ENCODE measurements at places on chromosomes 7 and 10. TPM values are rescaled to one million over a fixed set of nuclear protein-coding genes. Genes with fewer than 3 reads are reported as not detected.

- H3K27ac ChIP-seq = no peak overlapping the region
- peaks cover 3% of the 10 kb centered on the region for H3K4me1 ChIP-seq
- H3K27me3 ChIP-seq = peaks cover 67% of the 10 kb centered on the region
- no peak for DNase-seq
- H3K4me3 ChIP-seq = no peak overlapping the region
Observed at GRCh38 chr10:49601857-49602256, 8.3 kb upstream of the SLC18A3 start.

DNA sequence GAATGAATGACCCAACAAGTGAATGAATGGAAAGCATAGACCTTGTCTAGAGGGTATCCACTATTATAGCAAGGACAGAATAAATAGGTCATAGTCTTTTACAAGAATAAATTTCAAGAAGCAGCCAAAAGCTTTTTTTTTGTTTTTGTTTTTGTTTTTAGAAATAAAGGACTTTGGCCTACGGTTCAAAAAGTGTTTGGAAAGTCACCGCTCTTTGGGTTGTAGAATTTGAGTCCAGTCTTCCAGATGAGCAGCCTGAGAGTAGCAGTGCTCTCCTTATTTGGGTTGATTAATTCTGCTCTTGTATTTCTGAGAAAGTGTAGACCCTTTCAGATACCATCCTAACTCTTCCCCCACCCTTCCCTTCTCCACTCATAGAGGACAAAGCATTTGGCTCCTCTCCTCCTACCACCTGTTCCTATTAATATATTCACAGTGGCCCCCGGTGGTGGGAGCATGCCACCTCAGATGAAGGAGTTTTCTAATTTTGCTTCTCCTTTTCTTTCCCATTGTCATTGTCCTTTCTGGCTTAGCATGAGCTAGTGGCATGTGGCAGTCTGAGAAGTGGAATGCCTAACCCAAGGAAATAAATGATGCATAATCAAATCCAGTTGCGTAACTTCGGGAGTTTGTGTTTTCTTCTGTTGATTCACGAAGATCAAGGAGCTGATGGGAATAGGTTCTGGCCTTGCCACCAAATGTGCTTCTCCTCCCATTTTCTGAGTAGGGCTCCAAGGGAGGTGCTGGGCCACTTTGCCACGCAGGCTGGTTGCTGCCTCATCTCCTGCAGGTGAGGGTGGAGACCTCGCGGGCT lies 114.7 kb downstream of the CHN2 start:
- no peaks in the 10 kb centered on the region for H3K27me3 ChIP-seq
- no peaks in the 10 kb centered on the region for H3K36me3 ChIP-seq
- DNase-seq = no peak
- H3K4me3 ChIP-seq = no peak overlapping the region

- DNase-seq = no peak
- H3K4me3 ChIP-seq = no peak overlapping the region
- H3K27me3 ChIP-seq = no peaks in the 10 kb centered on the region
Observed at GRCh38 chr10:88138319-88138848, 275.0 kb downstream of the PTEN start.

DNA sequence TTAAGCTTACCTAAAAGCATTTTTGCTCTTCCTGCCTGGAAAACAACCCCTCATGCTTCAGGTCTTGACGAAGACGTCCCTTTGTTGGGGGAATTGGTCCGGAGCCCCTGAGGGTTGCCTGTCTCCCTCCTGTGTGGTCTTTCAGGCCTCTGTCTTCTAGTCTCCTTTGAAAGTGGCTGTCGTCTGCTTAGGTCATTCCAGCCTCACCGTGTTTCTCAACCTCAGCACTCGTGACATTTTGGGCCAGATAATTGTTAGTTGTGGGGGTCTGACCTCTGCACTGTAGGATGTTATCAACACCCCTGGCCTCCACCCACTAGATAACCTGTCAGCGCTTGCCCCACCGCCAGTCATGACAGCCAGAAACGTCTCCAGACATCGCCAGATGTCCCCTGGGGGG lies 219.1 kb downstream of the TCF7L2 start:
- H3K27me3 ChIP-seq = no peaks in the 10 kb centered on the region
- DNase-seq = no peak
- no peak overlapping the region for H3K4me3 ChIP-seq
- H3K4me1 ChIP-seq = peaks cover 9% of the 10 kb centered on the region

GRCh38 chr7:12895296-12895695 lies 207.9 kb downstream of the ARL4A start:
- H3K27ac ChIP-seq = no peak overlapping the region
- H3K36me3 ChIP-seq = no peaks in the 10 kb centered on the region
- no peak for DNase-seq

- no peak overlapping the region for H3K4me3 ChIP-seq
- no peak overlapping the region for H3K27ac ChIP-seq
- no peaks in the 10 kb centered on the region for H3K36me3 ChIP-seq
- no peak for DNase-seq
- peaks cover 19% of the 10 kb centered on the region for H3K4me1 ChIP-seq
- no peaks in the 10 kb centered on the region for H3K27me3 ChIP-seq
Observed at GRCh38 chr7:105352901-105353668, 35.6 kb downstream of the SRPK2 start.

- H3K27ac ChIP-seq = no peak overlapping the region
- no peak for DNase-seq
- H3K36me3 ChIP-seq = no peaks in the 10 kb centered on the region
- peaks cover 17% of the 10 kb centered on the region for H3K4me1 ChIP-seq
- H3K4me3 ChIP-seq = no peak overlapping the region
Observed at GRCh38 chr7:31476073-31476745, 37.7 kb upstream of the ITPRID1 start.

- H3K27ac ChIP-seq = no peak overlapping the region
- no peaks in the 10 kb centered on the region for H3K27me3 ChIP-seq
- no peak overlapping the region for H3K4me3 ChIP-seq
- no peak for DNase-seq
Observed at GRCh38 chr7:157158400-157158799, 19.7 kb downstream of the UBE3C start.

- no peaks in the 10 kb centered on the region for H3K36me3 ChIP-seq
- no peak overlapping the region for H3K4me3 ChIP-seq
Observed at GRCh38 chr10:124318076-124318475, 100.6 kb downstream of the OAT start.

DNA sequence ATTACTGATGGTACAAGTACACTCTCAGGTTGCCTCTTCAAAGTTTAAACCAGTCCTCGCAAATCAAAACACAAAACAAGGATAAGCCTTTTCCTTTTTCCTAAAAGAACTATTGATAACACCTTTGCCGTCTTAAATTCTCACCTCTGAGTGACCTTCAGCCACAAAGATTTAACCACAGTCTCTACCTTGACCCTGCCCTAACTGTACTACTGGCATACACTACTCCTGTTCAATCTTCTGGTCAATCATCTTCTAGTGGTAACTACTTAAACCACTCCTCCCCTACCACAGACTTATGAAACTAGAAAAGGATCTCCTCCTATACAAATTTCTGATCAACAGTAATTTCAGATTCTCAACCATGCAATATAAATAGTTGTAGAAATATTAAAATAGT lies 15.1 kb downstream of the UPF2 start:
- peaks cover 5% of the 10 kb centered on the region for H3K36me3 ChIP-seq
- H3K4me1 ChIP-seq = no peaks in the 10 kb centered on the region
- no peak overlapping the region for H3K4me3 ChIP-seq

GRCh38 chr10:11280187-11280932 lies 262.7 kb downstream of the CELF2 start:
- peaks cover 14% of the 10 kb centered on the region for H3K4me1 ChIP-seq
- H3K36me3 ChIP-seq = peaks cover 38% of the 10 kb centered on the region
- H3K27me3 ChIP-seq = no peaks in the 10 kb centered on the region
- H3K4me3 ChIP-seq = no peak overlapping the region

GRCh38 chr10:35129185-35129674 lies 2.6 kb downstream of the CREM start:
- H3K4me1 ChIP-seq = peaks cover 20% of the 10 kb centered on the region
- peak overlapping the region; percentile 94 for H3K4me3 ChIP-seq
- no peak overlapping the region for H3K27ac ChIP-seq
- H3K36me3 ChIP-seq = no peaks in the 10 kb centered on the region
- no peak for DNase-seq
- H3K27me3 ChIP-seq = peaks cover 2% of the 10 kb centered on the region

DNA sequence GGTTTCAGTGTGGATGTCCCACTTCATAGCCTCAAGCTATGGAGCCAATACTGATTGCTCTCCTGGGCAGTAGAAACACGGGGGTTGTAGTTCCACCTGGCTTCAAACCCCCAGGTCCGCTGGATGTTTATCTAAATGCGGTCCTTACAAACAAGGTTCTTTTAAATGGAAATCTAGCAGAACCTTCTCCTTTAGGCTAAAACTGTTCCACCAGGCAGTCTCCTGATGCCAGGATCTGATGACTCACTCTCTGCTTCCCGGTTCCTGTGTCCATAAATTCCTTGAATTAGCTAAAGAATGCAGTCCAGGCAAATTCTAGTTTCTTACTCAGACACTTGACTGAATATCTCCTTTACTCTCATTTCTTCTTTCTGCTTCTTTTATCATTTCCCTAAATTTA lies 108.4 kb upstream of the FAM3C start:
- H3K4me3 ChIP-seq = no peak overlapping the region
- no peak for DNase-seq
- H3K36me3 ChIP-seq = peaks cover 26% of the 10 kb centered on the region
- peaks cover 14% of the 10 kb centered on the region for H3K4me1 ChIP-seq
- H3K27me3 ChIP-seq = no peaks in the 10 kb centered on the region

- DNase-seq = no peak
- H3K36me3 ChIP-seq = no peaks in the 10 kb centered on the region
- peaks cover 2% of the 10 kb centered on the region for H3K27me3 ChIP-seq
- H3K4me3 ChIP-seq = no peak overlapping the region
- peaks cover 25% of the 10 kb centered on the region for H3K4me1 ChIP-seq
- no peak overlapping the region for H3K27ac ChIP-seq
Observed at GRCh38 chr7:106657085-106657991, 3.6 kb downstream of the CCDC71L start.

DNA sequence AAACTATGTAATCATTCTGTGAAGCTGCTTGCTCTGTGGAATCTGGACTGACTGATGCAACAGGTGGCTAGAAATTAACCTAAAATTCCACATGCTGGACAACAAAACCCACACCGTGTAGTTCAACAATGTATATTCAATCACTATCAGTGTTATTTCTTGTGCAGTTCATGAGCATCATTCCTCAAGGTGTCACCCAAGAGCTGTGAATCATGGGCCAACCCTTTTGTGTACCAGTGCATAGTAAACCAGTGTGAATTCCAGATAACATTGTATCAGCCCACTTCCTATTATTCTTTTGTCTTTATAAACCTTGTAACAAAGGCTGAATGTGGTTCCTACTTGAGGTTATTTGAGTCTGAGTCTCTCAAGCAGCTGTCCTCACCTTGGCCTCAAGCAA lies 905.2 kb upstream of the ZNF722 start:
- DNase-seq = no peak
- no peaks in the 10 kb centered on the region for H3K27me3 ChIP-seq
- no peak overlapping the region for H3K4me3 ChIP-seq
- no peaks in the 10 kb centered on the region for H3K4me1 ChIP-seq
- H3K27ac ChIP-seq = no peak overlapping the region

DNA sequence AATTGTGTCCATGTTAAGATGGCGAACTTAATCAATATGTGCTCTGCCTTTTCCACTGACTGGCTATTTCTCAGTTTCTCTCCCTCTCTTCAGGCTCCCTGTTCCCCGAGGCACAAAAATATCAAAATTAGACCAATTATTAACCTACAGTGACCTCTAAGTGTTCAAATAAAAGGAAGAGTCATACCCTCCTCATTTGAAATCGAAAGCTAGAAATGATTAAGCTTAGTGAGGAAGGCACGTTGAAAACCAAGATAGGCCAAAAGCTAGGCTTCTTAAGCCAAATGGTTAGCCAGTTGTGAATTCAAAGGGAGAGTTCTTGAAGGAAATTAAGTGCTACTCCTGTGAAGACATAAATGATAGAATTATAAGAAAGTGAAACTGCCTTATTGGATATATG lies 81.1 kb upstream of the MBL2 start:
- no peak overlapping the region for H3K4me3 ChIP-seq
- H3K27me3 ChIP-seq = no peaks in the 10 kb centered on the region
- no peak for DNase-seq
- H3K27ac ChIP-seq = no peak overlapping the region
- peaks cover 2% of the 10 kb centered on the region for H3K36me3 ChIP-seq

GRCh38 chr7:73387221-73387828 lies 46.3 kb upstream of the FZD9 start:
- H3K4me3 ChIP-seq = no peak overlapping the region
- H3K27me3 ChIP-seq = peaks cover 3% of the 10 kb centered on the region
- H3K36me3 ChIP-seq = peaks cover 8% of the 10 kb centered on the region
- no peaks in the 10 kb centered on the region for H3K4me1 ChIP-seq

- H3K4me3 ChIP-seq = no peak overlapping the region
- DNase-seq = no peak
- no peaks in the 10 kb centered on the region for H3K27me3 ChIP-seq
- H3K4me1 ChIP-seq = peaks cover 6% of the 10 kb centered on the region
- no peak overlapping the region for H3K27ac ChIP-seq
- no peaks in the 10 kb centered on the region for H3K36me3 ChIP-seq
Observed at GRCh38 chr7:114938785-114939184, 16.9 kb downstream of the MDFIC start.

DNA sequence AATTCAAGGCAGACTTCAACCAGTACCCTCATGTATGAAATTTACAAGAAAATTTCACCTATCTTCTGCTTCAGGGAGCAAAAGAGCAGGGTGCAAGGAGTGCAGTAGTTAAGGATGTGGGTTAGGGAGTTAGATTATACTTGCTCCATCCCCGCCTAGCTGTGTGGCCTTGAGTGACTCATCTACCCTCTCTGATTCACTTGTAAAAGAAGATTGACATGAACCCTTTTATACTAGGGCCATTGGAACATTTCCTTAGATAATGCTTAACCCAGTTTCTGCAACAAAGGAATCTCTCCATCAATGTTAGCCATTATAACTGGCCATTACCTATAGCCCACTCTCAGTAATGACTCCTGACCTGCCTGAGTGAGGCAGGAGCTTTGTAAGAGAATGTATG lies 10.2 kb upstream of the HSPA12A start:
- peaks cover 3% of the 10 kb centered on the region for H3K27me3 ChIP-seq
- no peaks in the 10 kb centered on the region for H3K36me3 ChIP-seq
- DNase-seq = no peak
- H3K4me3 ChIP-seq = no peak overlapping the region
- no peak overlapping the region for H3K27ac ChIP-seq

DNA sequence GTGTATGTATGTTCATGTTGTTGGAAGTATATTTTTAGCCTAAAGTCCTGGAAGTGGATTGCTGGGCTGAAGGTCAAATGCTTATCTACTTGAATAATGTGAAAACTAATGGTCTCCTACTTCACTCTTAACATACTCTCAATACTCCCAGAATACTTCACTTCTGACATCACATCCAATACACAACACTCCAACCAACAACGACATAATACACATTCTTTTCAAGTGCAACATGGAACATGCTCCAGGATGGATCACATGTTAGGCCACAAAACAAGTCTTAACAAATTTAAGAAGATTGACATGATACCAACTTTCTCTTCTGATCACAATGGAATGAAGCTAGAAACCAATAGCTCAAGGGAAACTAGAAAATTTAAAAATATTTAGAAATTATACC lies 126.9 kb upstream of the ADCY1 start:
- DNase-seq = no peak
- no peak overlapping the region for H3K4me3 ChIP-seq
- H3K27me3 ChIP-seq = peaks cover 2% of the 10 kb centered on the region
- H3K4me1 ChIP-seq = peaks cover 3% of the 10 kb centered on the region

Gene WNT8B
- 3.8 TPM for total RNA-seq

Gene ASB10
- total RNA-seq = not detected

Gene SLC13A1
- not detected for total RNA-seq

Gene TMEM213
- total RNA-seq = not detected

Gene HNRNPA2B1
- total RNA-seq = 1,068 TPM

Gene SH2D4B
- total RNA-seq = 0.09 TPM

Gene VDAC2
- total RNA-seq = 202 TPM

Gene SLC18A3
- total RNA-seq = 16.7 TPM

Gene CALHM3
- not detected for total RNA-seq

Gene FRAT1
- 2.2 TPM for total RNA-seq

Gene GJD4
- not detected for total RNA-seq

All from neural crest cell (in vitro differentiated cells).